EL (cell line): ENCODE measurements at places on chromosomes 2 and 18.

- DNase-seq: no peak
These were observed 121.0 kb downstream of the ANKRD44 start for GRCh38 chr2:197189426-197190099.

DNA sequence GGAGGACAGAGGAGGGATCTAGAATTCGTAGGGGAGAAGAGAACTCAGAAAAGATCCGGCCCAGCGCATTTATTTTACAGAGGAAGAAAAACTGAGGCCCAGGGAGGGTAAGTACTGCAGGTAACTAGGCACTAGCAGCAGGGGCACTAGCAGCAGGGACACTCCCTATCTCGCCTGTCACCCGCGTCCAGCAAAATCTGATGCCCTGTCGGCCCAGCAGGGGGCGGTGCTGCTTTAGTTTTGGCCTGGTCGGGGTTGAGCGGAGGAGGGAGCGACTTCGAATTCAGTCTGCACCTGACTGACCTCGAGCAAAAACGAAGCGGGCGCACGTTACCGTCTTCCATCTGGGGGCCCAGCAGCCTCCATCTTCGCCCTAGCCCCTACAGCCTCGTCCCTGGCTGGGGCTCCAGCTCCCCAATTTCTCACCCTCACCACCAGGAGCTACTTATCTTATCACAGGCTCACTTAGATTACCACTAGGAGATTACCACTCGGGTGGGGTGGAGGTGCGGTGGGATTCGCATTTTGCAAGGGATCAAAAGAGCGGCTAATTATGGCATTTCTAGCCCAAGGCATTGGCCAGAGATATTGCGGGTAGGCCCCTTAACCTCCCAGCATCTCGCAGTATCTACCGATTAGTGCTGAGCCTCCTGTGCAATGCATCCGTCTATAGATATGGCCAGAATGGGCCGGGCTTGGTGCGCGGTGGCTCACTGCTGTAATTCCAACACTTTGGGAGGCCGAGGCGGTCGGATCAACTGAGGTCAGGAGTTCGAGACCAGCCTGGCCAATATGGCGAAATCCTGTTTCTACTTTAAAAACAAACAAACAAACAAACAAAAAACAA, 17.8 kb upstream of the CD8A start:
- DNase-seq: peak; percentile 75

DNA sequence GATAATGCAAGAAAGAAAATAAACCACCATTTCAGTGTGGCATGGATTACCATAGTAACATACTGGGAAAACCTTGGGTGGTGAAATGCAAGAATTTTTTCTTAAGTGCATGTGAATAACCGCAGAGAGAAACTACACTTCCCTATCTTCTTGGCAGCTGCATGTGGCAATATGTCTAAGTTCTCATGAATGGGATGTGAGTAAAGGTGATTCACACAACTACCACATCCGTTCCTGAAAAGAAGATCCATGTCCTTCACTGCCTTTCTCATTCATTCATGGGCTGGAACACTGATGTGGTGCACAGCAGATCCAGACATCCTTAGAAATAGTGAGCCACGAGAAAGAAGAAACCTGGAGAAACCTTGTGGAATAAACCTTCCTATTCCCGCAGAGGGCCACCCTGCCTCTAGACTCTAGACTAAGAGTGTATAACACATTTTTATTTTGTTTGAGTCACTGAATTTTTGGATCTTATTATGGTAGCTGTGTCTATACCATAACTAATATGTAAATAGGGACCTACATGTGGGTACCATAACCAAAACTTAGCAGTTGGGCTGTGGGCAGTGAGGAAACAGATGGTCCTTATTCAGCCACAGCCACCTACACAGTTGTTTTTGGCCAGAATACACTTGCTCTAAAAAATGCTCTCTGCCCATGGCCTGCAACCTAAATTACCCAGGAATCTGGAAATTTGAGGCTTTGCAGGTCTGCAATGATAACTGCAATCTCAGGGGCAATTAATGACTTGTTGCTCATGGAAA, 573.3 kb downstream of the LRP1B start:
- peak; percentile 71 for DNase-seq

- DNase-seq: no peak
These were observed 22.0 kb upstream of the NFATC1 start for GRCh38 chr18:79373736-79374135.

GRCh38 chr18:58148954-58149471, 105.0 kb downstream of the NEDD4L start:
- no peak for DNase-seq

- no peak for DNase-seq
These were observed 4.0 kb downstream of the CAD start for GRCh38 chr2:27221166-27221565.

- DNase-seq: no peak
These were observed 136.5 kb downstream of the ZNF236 start for GRCh38 chr18:76958692-76959341.

DNA sequence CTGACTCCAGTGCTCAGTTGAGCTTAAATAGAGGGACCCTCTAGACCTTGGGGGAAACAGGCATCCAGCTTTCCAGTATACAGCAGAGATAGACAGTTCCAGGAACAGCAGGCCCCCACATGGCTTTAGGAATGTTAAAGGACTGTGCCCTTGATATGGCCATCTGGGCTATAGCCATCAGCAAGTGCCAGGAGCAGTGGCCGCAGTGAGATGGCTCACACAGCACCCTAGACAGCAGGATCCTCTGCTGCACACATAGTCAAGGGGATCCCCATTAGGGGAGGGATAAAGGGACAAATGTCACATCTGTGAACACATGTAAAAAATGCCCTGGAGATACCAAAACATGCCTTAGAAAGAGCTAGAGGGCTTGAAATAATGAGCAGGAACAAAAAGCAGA, 213.4 kb downstream of the PTH2R start:
- no peak for DNase-seq

- DNase-seq: no peak
These were observed 37.6 kb upstream of the IL1RL1 start for GRCh38 chr2:102273619-102274211.

DNA sequence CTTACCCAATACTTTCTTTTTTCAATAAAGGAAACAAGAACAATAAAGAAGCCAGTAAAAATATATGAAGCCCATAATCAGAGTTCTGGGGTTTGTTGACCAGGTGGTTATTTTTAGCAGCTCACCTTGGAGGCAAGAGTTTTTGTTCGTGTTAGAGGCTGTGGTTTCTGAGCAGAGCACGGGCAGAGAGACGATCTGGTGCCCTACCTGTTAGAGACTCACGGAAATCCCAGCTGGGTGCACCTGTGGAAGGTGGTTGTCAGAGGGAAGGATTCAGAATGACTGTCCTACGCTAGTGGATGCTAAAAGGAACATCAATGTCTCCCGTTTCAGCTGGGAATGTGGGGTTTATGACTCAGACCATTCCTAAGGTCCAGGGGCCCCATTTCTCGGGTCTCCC, 87.6 kb downstream of the NRP2 start:
- DNase-seq: no peak

GRCh38 chr18:69400253-69400975, at the start of gene DOK6:
DOK6 (plus strand) TSS chr18:69400888.
- peak; percentile 4 for DNase-seq

DNA sequence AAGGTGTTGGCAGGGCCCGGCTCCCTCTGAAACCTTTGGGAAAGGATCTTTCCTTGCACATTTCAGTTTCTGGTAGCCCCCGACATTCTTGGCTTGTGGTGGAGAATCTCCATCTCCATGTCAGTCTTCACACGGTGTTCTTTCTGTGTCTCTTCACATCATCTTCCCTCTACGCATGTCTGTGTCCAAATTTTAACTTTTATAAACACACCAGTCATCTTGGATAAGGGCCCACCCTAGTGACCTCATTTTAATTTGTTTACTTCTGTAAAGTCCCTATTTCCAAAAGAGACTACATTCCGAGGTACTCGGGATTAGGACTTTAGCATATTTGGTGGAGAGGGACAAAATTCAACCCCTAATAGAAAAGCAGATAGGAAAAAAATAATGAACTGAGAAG, 138.4 kb downstream of the GALNT3 start:
- DNase-seq: no peak

DNA sequence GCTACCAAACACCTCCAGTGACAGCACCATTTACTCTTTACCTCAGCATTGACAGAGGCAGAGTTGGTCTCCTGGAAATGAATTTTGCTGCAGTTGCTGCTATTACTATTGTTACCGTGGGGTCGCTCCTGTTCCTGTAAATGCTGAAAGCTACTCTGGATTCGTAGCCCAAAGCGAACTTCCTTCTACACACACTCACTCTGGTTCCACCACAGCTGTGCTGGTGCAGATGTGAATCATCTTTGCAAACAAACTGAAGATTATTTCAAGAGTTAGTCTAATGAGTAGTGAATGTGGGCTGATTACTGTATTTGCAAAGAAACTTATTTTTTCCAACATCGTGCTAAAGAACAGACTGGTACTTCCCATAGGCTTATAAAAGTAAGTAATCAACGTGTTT, 304.0 kb downstream of the LPIN1 start:
- peak; percentile 82 for DNase-seq

GRCh38 chr18:34115409-34116081, 109.2 kb downstream of the NOL4 start:
- DNase-seq: no peak

DNA sequence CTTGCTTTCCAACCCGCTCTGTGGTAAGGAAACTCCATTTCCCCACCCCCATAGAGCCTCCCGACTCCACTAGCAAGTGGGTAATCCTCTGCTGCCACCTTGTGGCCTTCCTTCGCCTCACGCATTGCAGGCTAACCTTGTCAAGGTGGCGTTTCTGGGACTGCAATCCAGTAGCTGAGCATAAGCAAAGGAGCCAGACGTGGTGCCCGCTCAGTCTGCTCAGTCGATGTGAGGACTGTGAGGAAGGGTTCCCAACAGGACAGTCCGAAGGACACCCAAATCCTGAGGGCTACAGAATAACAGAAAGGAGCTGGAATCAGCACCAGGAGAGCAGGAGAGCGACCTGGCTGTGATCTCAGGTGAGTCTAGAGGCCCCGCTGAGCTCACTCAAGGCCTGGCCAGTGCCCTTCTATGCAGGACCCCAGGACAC, 144.2 kb downstream of the SUCLG1 start:
- DNase-seq: peak; percentile 71

GRCh38 chr2:28312307-28313219, 80.1 kb upstream of the FOSL2 start:
- no peak for DNase-seq

- DNase-seq: no peak
These were observed 195.5 kb upstream of the CYRIA start for GRCh38 chr2:16861111-16861510.

DNA sequence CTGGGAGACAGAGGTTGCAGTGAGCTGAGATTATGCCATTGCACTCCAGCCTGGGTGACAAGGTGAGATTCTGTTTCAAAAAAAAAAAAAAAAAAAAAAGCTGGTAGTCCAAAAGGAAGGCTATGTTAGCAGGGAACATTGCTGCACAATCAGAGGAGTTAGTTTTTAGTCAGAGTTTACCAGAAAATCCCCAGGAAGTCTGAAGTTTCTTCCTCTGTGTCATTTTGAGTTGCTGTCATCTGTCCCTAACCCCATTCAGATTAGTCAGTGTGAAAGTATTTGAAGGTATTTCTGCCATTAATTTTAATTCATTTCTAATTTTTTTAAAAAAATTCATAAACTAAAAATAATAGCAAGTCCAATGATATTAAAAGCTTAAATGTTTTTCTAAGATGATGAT, 33.5 kb upstream of the CERS6 start:
- DNase-seq: peak; percentile 19

DNA sequence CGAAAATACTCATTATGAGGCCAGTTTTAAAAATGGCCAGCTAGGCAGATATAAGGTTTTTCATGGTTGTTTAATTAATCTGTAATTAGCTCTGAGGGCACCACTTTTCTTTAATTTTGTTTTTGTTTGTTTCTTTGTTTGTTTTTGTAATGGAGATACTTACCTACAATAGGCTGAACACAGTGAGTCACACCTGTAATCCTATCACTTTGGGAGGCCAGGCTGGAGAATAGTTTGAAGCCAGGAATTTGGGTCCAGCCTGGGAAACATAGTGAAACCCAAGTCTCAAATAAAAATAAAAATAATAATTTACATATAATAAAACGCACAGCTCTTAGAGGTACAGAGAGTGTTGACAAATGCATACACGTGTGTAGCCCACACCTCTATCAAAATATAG, 56.8 kb upstream of the MSH2 start:
- no peak for DNase-seq

DNA sequence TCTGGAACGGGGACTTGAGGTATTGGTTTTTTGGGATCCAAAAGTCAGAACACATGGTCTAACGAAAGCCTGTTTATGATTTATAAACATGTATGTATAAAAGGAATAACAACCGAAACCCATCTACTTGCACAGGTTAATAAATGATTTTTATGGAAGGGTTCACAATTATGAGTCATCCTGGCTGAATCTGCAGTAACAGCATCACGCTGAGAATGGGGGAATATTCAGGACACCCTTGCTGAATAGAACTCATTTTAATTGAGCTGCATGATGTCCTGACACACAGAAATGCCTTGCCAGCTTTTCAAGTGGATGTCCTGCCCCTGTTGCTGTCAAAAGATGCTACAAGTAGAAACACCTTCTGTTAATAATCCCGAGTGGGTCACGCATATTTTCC, 54.7 kb upstream of the TGFA start:
- no peak for DNase-seq

DNA sequence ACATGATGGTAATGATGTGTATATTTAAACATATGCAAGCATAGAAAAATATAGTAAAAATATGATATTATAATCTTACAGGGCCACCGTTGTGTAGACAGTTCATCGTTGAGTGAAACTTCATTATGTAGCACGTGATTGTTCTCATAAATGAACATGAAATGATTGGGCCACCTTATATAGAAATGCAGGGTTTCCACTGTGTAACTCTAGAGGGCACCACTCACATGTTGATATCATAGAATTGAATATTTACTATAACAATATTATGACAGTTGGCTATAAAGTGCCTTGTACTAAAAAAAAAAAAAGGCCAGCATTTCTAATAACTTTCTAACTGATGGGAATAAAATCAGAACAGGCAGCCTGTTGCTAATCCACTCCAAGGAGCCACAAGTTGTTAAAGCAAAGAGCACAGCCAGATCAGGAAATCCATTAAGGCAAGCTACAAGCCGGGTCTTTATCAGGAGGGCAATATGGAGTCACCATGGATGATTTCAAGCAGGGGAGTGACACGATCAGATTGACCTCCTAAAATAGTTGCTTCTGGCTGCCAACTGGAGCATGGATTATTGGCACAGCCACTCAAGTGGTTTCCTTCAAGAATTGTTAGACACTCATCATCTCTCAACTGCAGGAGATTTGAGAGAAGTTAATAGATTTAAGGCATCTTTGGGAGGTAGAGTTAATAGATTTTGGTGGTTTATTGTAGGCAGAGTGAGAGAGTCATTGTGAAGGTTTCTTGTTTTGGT, 16.7 kb downstream of the IL1F10 start:
- no peak for DNase-seq

DNA sequence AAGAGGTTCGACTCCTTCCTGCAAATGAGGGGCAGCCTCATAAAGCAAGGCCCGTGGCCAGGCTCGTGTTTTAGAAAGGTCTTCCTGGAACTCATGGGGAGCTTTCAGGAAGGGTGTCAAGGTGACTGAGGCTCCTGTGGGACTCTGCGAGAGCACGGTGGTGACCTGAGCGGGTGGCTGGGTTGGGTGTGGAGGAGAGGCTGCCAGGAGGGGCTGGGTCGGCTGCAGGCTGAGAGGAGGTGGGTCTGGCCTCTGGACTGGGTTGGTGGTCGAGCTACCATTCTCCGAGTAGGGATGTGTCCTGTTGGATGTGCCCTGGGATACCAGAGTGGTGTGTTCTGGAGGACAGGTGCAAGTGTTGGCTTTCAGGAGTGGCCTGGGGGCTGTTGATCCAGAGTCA, 86.4 kb downstream of the DGKD start:
- no peak for DNase-seq
